Activated gamma-delta T cell (primary cell): ENCODE measurements at places on chromosomes 6 and 20.
A peak's percentile ranks its signal among the peaks of the same experiment; 100 is the strongest.

GRCh38 chr6:105601541-105602236, 198.8 kb upstream of the PREP start:
- no peak for DNase-seq

DNA sequence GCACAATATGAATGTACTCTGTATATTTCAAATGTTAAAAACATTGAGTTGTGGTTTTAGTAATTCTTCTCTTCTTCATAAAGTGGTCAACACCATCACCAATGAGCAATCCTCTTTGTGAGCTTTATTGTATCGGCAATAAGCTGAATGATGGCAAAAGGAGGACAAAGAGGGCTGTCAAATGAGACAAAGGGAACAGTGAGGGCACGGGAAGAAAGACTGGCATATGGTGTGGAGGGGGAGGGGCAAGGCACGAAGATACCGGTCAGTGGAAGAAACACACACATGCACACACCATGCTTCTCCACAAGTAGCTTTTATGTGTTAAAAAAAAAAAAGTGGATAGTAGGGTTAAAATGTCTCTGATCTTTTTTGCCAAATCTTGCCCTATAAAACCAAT, 506.8 kb upstream of the CITED2 start:
- DNase-seq, result no peak

- no peak for DNase-seq
Observed at GRCh38 chr20:53929974-53930650, 140.3 kb downstream of the BCAS1 start.

DNA sequence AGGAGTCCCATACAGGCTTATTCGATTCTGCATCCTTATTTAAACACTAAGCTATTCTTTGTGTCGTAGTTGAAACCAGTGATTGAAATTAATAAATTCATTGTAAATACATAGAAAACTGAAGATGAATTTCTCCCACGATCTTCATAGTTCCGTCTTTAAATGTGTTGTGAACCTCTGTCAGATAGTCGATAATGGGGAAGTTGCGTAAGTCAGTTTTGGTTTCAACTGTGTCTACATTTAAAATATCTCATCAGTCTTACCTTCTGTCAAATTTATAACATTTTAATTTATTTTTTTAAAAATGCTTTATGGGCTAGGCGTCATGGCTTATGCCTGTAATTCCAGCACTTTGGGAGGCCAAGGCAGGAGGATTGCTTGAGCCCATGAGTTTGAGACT, 12.7 kb downstream of the STX11 start:
- no peak for DNase-seq

DNA sequence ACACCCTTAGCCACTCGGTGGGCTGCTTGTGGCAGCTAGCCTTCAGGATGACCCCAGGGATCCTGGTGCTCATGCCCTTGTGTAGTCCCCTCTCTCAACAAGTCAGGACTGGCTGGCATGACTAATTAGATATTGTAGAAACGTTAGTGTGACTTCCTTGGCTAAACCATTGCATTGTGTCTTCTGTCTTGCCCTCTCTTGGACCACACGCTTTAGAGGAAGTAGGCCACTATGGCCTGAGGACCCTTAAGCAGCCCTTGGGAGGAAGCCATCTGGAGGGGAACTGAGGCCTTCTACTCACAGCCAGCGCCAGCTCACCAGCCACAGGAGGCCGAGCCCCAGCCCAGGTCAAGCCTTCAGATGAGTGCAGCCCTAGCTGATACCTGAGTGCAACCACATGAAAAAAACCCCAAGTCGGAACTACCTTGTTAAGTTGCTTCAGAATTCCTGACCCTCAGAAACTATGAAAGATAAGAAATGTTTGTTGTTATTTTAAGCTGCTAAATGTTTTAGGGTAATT, 10.1 kb downstream of the ANGPT4 start:
- DNase-seq, result no peak

- DNase-seq, result no peak
Observed at GRCh38 chr6:108288742-108289141, 6.1 kb upstream of the AFG1L start.

DNA sequence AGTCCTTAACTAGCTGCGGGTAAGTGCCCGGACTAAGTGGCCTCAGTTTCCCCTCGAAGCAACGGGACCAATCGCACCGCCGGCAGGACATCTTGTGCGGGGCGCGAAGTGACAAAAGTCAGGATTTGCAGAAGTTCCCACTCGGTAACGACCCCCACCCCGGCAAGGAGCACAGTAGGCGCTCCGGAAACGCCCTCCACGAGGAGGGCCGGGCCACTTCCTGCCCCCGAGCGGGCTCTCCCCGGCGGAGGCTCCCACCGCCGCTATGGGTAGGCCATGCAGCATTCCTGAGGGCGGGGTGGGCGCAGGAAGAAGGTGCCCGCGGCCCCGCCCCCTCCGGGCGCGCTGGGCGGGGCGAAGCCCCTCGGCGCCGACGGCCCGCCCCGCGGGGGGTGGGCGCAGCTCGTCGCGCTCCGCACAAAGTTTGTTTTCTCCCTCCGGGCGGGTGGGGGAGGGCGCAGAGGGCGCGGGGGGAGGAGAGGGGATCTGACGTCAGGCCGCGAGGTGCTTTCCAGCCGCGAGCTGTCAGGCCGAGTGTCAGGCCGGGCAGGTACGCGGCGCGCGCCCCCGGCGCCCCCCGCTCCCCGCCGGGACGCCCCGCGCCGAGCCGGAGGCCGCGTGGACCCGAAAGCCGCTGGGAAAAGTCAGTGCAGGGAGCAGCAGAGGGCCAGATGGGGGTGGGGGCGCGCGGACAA, at the start of gene TGIF2:
TSS of gene TGIF2 (plus strand) at position 495 of the 695 bp plus-strand sequence. CDS start 5,178 bp downstream, outside the sequence.
- DNase-seq, result peak; percentile 88

GRCh38 chr20:58271606-58272351, 37.7 kb upstream of the RAB22A start:
- DNase-seq, result no peak

- no peak for DNase-seq
Observed at GRCh38 chr6:30231067-30231466, 17.9 kb upstream of the TRIM26 start.

DNA sequence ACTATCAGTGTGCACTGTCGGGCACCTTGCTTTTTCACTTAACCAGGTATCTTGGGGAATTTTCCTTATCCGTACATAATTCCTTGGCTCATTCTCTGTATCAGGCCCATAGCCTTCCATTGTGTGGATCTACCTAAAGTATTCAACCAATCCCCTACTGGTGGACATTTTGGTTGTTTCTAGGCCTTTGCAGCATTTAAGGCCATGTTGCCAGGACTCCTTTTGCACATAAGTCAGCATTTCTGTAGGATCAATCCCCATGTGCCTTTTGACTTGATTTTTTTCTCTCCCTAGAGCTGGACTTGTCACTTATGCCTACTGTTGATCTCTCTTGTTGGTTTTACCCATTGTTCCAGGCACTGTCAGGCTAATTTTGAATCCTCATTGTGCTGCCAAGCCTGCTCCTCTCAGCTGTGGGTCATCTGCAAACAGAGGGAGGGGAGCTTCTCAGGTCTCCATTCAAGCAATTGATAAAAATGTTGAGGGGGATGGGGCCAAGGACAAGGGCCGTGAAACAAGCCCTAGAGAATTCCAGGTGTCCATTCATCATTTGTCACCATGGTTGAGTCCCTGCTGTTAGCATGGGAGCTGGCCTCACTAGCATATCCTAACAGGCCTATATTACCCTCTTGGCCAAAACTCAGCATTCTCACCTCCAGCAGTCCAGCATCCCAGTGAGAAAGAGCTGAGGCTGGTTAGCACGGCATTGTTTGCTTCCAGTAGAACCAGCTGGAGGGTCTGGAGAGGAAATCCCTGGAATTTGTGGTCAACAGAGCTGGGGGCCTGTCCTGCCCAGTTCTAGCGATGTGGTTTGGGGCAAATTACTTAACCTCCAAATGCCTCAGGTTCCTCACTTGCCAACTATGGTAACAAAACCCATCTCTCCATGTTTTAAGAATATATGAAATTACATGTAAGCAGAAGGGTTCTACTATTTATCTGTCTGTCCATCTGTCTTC, 178.4 kb downstream of the MRPL14 start:
- no peak for DNase-seq

- no peak for DNase-seq
Observed at GRCh38 chr20:8065691-8066090, 46.1 kb upstream of the TMX4 start.

DNA sequence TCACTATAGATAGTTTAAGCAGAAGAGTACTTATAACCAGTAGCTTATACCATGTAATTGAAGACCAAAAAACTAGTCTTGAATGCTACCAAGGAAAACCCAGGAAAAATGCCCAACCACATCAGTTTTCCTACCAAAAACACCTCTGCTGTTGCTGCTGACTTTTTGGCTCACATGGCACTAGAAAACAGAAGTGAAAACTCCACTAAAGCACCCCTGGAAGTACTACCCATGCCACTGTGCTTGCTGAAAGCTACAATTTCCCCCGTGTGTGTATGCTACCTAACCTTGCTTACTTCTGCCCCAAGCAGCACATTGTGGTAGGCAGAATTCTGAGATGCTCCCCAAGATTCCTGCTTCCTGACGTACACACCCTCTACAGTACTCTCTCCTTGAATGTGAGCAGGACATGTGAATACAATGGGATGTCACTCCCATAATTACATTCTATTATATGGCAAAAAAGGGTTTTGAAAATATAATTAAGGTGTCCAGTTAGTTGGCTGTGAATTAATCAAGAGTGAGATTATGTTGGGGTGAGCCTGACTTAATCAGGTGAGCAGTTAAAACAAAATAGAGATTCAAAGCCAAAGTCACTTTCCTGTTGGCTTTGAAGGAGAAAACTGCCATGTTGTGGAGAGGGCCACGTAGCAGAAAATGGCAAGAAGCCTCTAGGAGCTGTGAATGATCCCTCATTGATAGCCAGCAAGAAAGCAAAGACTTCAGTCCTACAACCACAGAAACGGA, 209.8 kb upstream of the MARCKS start:
- no peak for DNase-seq

DNA sequence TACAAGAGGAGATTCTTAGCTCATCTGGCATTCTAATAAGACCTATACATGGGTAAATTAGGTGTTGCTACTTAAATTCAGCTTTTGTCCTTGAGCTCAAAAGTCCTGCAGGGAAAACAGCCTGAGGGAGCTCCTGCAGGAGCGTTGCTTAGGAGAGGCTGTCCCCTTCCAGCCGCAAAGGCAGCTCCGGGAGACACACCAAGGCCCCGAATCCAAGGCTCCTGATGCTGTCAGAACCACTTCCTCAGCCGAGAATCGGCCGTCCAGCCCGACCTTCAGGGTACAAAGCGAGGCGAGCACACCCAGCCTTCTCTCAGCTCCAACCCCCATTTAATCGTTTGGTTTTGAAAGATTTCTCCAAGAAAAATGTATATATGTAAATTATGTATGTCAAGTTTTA, 87.0 kb downstream of the DACT2 start:
- DNase-seq, result no peak

DNA sequence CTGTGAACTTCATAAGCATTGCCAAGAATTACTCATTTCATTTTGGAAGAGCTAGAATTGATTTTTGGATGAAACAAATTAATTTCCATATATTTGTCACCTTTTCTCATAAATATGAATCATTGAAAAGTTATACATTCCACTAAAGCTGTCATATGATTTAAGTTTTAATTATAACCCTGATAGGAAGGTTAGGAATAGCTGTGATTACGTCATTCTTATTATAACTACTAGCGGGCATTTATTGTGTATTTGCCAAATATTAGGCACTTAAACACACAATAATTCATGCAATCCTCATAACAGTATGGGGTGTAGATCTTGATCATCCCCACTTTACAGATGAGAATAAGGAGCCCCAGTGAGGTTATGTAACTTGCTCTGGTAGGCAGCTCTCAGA, 77.4 kb upstream of the ENPP5 start:
- no peak for DNase-seq

GRCh38 chr6:120938876-120939472, 395.3 kb downstream of the TBC1D32 start:
- DNase-seq, result no peak

DNA sequence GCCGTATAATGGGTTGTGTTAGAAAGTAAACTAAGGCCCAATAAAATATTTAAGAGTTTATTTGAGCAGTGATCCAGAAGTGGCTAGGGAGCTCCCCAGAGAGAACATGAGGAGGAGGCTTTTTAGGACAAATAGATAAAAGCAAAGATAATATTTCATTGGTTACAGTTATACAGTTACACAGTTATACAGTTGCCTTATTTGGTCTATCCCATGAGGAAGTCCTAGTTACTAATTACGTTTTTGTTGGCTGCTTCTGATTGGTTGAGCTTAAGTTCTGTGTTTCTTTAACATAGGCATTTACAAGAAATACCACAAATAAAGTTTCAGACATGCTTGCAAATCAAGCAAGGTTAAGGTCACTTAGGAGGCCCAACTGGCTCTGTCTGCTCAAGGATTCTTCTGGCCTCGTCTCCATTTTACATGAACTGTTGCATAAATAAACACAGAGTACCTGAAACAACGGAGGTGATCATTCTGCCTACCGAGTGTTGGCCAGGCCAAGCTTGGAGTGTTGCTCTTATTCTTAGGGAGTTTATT, 7.0 kb downstream of the UBD start:
- DNase-seq, result no peak

- no peak for DNase-seq
Observed at GRCh38 chr6:89313006-89313405, 2.1 kb downstream of the GABRR2 start.

- no peak for DNase-seq
Observed at GRCh38 chr20:56278196-56278595, 29.7 kb downstream of the MC3R start.

DNA sequence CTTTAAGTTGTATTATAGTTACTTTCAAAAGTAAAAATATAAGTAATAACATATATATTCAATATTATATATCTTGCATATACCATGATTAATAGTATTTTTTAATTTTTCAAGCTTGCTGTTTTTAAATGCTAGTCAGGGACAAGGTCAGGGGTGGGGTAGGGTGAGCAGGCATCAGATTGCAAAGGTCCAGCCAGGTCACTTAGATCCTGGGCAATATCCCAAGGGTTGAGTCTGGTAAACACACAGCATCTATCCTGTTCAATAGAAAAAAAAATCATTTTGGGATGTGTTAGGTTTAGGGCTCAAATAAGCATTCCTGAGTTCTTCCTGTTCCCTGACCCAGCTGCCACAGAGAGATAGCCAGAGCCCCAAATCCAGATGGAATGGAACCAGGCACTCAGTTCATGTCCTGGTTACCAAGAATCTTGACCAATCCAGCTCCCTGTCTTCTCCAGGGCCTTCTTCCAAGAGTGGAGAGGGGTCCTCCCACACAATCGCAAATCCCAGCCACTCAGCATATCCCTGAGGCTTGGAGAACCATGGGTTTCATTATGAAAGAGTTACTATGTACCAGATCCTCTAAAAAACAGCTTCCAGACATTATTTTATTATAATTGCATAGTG, 134.9 kb upstream of the TOP1 start:
- DNase-seq, result no peak

DNA sequence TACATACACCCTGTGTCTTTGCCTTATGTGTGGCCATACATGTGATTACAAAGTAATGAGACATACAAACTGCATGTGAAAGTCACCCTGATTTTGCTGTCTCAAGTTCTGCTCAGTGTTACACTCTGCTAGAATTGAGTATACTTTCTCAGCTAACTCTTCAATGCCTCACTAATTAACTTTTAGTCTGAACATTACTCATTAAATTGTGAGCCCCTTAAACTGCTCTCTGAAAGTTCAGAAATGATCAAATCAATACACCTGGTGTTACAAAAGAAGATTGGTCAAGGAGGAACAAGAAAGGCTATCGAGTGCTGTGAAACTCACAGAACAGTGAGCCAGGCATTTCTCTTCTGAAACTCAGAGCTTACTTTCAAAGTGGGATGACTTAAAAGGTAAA, 71.3 kb downstream of the MKKS start:
- DNase-seq, result no peak
